ENCODE measurements at places on chromosomes 5 and 9.

DNA sequence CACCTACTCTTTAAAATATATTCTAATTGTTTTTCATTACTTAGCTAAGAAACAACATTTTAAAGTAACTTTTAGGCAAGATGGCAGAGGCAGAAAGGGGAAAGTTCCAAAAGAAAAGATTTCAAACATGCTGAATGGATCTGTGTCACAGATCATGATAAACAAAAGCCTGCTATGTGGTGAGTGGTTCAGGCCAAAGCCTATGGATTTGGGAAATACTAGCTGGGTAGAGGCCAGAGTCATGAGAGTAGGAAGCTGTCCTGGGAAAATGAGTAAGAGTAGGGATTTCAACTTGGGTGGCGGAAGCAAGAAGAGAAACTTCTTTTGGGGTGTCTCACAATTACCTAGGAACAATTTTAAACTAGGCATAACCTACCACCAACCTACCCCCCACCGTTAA lies 68.7 kb upstream of the GRHPR start:
- DNase-seq, result no peak

DNA sequence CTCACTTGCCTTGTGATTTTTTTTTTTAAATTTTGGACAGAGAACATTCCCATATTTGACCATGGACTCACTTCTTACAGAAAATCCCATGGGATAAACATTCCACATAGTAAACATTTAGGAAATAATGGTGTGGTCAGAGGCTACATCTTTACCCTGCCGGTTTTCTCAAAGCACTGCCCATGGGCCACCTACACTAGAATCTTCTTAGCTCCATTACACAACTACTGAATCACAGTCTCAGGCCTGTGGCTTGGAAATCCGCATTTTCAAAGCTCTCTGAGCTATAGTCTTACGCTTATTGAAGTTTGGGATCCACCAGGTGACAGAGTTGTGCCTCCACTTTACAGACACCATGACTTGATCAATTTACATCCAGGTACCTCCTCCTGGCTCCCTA lies 39.4 kb downstream of the ALG2 start:
- DNase-seq, result no peak

DNA sequence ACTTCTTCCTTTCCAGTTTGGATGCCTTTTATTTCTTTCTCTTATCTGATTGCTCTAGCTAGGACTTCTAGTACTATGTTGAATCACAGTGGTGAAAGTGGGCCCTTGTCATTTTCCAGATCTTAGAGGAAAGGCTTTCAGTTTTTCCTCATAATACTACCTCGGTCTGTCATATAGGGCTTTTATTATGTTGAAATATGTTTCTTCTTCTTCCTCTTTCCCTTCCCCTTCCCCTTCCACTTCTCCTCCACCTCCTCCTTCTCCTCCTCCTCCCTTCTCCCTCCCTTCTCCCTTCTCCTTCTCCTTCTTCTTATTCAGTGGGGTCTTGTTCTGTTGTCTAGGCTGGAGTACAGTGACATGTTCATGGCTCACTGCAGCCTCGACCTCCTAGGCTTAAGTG lies 9.2 kb upstream of the TERT start:
- no peak for DNase-seq

DNA sequence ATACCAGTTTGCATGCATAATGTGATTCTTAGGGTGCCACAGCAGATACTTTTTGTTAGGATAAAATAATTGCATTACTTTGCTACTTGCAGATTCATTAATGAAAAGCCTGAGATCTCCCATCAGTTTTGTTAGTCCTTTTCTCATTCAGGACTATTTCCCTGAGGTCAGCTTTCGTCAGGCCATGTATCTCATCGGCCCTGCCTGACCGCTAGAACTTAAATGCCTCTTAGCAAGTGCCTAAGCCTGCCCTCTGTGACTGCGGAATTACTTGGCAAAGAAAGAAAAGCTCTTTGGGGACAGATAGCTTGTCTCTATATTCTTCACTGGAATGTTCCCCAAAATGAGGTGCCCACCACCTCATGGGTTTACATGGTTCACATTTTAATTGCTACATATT lies 147.8 kb downstream of the KCTD16 start:
- DNase-seq, result no peak

DNA sequence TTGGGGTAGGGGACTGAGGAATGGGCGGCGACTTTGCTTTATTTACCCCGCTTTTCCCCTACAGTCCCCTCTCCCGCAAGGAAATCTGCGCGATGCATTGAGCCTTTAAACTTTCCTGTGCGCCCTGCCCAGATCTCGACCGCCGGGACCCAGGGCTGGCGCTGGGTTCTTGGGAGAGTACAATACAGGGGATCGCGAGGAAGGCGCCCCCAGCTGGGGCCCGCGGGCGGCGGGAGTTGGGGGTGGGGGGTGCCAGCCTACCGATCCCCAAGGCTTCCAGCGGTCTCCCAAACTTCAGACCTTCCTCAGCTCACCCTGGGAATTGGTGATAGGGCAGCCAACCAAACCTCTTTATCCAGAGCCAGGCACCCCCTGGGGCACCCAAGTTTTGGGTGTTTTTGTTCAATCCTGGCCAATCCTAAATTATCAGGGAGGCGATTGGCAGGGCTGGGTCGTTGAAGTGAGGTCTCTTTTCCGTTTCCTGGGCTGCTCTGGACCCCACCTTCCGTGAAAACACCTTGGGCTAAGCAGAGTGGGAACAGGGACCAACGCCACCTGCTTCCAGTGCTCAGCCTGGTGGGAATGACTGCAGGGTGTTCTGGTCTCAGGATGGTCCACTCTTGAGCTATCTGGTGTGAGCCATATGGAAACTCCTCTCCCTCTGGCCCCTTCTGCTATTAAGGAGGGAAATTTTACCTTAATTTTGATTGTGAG lies 51.4 kb upstream of the DAB2IP start:
- DNase-seq, result no peak

DNA sequence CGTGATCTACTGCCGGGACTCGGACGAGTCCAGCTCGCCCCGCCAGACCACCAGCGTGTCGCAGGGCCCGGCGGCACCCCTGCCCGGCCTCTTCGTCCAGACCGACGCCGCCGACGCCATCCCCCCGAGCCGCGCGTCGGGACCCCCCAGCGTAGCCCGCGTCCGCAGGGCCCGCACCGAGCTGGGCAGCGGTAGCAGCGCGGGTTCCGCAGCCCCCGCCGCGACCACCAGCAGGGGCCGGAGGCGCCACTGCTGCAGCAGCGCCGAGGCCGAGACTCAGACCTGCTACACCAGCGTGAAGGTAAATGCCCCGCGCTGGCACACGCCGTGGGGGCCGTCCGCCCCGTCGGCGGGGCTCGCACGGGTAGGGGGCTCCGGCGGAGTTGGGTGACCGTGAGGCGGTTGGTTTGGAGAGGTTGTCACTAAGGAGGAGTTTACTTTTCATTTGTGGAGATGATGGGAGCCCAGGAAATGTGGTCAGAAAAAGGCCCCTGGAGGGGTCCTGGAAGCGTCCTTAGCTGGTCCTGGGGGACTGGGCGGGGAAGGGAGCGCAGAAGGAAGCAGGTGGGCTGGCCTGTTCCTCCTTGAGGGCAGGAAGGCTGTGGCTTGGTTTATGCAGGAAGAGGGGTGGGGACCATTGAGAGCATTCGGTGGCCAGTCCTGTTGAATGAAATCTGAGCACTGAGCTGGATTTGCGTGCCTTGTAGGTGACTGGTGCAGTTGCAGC lies 647 bp downstream of the PDE8B start:
- DNase-seq, result no peak

- DNase-seq, result no peak
Observed at GRCh38 chr9:108467653-108468324, 388.0 kb downstream of the ACTL7B start.

- no peak for DNase-seq
Observed at GRCh38 chr5:3564116-3564515, 31.5 kb upstream of the IRX1 start.

GRCh38 chr9:81789721-81790120 lies 100.4 kb upstream of the TLE1 start:
- no peak for DNase-seq

- no peak for DNase-seq
Observed at GRCh38 chr9:126532019-126532462, 81.7 kb upstream of the LMX1B start.

DNA sequence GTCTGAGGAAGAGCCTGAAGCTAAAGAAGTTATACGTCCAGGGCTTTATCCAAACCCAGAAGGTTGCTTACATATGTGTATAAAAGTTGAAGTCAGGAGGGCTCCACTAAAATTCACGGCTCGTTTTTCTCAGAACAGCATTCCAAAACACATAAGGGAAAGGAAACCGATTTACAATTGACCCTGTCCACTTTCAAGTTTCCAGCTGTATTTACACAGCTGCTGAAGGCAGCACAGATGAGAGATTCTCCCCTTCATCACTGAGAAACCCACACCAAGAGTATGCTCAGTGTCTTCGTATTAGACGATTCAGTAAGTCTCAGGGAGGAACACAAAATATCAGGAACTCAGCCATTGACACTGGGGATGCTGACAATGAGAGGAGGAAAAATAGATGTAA lies 5.9 kb upstream of the NREP start:
- no peak for DNase-seq

DNA sequence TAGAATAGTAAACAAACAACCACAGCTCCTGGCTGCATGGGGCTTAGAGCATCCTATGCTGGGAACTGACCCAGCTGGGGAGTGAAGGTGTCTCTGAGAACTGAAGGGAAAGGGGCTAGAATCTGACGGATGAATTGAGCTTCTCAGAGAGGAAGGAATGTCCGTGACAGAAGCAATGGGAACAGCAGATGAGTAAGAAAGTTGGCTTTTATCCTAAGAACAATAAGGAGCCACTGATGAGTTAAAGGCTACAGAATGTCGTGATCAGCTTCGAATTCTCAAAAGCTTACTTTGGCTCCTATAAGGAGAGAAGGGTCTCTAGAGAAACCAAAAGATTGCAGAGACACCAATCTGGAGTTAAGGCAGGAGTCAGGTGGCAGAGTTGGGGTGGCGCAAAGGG lies 52.6 kb downstream of the EBF1 start:
- no peak for DNase-seq

GRCh38 chr9:69089491-69089890 lies 53.9 kb downstream of the FXN start:
- no peak for DNase-seq

DNA sequence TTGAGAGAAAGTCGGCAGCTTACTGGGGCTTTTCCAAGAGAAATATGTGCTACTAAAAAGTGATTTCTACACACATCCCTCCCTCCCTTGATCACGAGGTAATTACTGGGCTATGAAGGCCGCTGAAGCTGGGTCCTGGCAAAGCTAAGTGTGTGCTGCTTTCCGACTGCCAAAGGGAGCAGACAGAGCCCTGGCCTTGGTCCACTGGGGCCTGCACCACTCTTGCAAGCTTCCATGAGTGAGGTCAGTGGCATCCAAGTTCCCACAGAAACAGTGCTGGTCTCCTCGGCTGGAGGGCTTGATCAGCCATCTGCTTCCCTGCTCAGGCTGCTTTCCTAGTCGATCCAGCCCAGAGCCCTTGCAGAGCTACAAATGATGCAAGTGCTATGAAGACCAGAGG lies 154.8 kb upstream of the LHFPL2 start:
- no peak for DNase-seq

DNA sequence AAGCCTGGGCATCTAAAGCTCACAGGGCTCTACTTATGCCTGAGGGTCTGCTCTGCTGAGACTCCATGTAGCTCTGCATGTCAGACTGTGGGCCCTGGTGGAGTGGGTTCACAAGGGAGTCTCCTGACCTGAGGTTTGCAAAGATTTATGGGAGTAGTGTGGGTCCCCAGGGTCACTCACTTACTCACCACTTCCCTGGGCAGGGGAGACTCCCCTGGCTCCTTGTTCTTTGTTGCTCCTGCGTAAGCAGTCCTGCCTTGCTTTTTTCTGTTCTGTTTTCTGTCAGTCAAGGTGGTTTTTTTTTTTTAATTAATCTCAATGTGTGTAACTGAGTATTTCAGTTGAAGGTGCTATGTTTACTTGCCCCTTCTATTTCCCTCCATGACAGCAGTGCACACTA lies 256.6 kb downstream of the TMEM38B start:
- no peak for DNase-seq

DNA sequence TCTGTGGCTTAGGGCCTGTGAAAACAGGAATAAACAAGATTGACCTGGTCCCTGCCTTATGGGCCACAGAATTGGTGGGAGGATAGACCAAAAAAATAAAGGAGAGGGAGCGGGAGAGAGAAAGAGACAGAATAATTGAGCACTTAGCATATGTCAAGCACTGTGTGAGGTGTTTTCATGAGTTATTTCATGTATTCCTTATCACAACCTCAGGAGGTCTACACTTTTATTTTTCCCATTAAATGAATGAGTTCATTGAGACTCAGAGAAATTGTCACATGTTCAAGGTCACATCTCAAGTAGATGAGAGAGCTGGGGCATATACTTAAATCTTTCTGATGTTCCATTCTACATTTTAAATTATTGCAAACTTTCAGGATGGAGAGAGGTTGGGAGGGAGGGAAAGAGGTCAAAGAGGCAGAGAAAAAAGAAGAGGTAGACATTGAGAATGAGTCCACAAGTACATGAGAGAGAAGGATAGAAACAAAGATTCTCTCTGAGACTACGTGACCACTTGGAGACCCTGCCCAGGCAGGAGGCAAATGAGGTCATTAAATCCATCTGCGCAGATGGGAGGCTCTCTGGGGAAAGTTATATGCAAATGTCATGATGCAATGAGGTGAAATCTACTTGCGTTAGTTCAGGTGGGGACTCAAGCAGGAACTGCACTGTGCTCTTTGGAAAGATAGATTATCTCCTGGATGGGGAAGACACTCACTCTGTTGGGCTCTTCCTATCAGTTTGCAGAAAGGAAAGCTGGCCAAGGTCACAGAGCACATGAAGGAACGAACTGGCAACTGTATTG lies 241.5 kb downstream of the PAPPA start:
- DNase-seq, result no peak

DNA sequence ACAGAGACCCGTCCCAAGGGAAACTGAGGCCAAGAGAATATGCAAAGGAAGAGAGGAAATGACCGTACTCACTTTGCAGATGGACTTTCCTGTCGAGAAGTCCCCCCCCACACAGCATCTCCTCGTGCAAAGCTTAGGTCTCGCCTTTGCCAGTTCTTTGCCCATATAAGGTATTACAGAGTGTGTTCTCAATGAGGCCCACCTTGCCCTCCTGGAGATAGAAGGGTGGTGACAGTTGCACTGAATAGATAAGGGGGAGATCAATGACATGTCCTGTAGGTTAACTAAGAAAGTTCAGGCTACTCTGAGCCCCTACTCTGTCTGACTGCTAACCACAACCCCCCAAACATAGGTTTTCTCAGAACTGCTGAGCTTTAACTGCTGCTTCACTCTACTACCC lies 68.2 kb upstream of the SPTLC1 start:
- DNase-seq, result no peak

- no peak for DNase-seq
Observed at GRCh38 chr9:78788101-78788500, 491.2 kb downstream of the PSAT1 start.

GRCh38 chr5:95076395-95077185 lies 208.3 kb downstream of the MCTP1 start:
- no peak for DNase-seq

Data from NCI-H1092 (cell line).